ENCODE measurements at places on chromosomes 7 and 10. TPM values are rescaled to one million over a fixed set of nuclear protein-coding genes. Genes with fewer than 3 reads are reported as not detected.

The FLNC gene
- 209 TPM for total RNA-seq

The CPA5 gene
- under 0.01 TPM for total RNA-seq

The STEAP4 gene
- under 0.01 TPM for total RNA-seq

The PLPP4 gene
- total RNA-seq: under 0.01 TPM

The CALHM3 gene
- not detected for total RNA-seq

The OR13A1 gene
- under 0.01 TPM for total RNA-seq

The DPYSL4 gene
- total RNA-seq: 2.7 TPM

The VWA2 gene
- total RNA-seq: 0.86 TPM

The MRPL32 gene
- 46.1 TPM for total RNA-seq

The TMEM273 gene
- not detected for total RNA-seq

The AOAH gene
- not detected for total RNA-seq

The EPO gene
- total RNA-seq: not detected

The EN2 gene
- total RNA-seq: not detected

The KCNH2 gene
- total RNA-seq: 0.17 TPM

The SFRP5 gene
- total RNA-seq: not detected

The EVX1 gene
- not detected for total RNA-seq

The ARMC3 gene
- not detected for total RNA-seq

The DGKB gene
- not detected for total RNA-seq

The CTAGE4 gene
- 0.32 TPM for total RNA-seq

The CUZD1 gene
- total RNA-seq: 0.47 TPM

The FANK1 gene
- total RNA-seq: 8.5 TPM

The EZH2 gene
- 4.3 TPM for total RNA-seq

The SPOCK2 gene
- total RNA-seq: 2.0 TPM

The TAS2R4 gene
- 0.79 TPM for total RNA-seq

The CTBP2 gene
- total RNA-seq: 81.8 TPM

The LIPN gene
- not detected for total RNA-seq

The MMD2 gene
- total RNA-seq: not detected

The OR2A1 gene
- not detected for total RNA-seq

The HMX2 gene
- not detected for total RNA-seq

The PNLIPRP2 gene
- not detected for total RNA-seq

The HACD1 gene
- 20.6 TPM for total RNA-seq

The TBX20 gene
- total RNA-seq: not detected

The MBL2 gene
- total RNA-seq: not detected

The AVL9 gene
- 17.1 TPM for total RNA-seq

The TMEM139 gene
- 0.09 TPM for total RNA-seq

The PRXL2A gene
- 0.77 TPM for total RNA-seq

The ICA1 gene
- total RNA-seq: 0.09 TPM

The SLC29A4 gene
- 6.1 TPM for total RNA-seq

The MAGI2 gene
- total RNA-seq: 12.8 TPM

The FFAR4 gene
- not detected for total RNA-seq

The UPK3B gene
- total RNA-seq: 0.32 TPM

The THSD7A gene
- total RNA-seq: 1.1 TPM

The UBTD1 gene
- 17.7 TPM for total RNA-seq

The NEUROG3 gene
- not detected for total RNA-seq

The PTF1A gene
- not detected for total RNA-seq

The CARD11 gene
- not detected for total RNA-seq

The NRBF2 gene
- 22.0 TPM for total RNA-seq

The AKR1C8 gene
- not detected for total RNA-seq

The NRCAM gene
- 0.17 TPM for total RNA-seq

The PIK3CG gene
- total RNA-seq: not detected

The CD36 gene
- total RNA-seq: 1.0 TPM

The C10orf67 gene
- not detected for total RNA-seq

The COG5 gene
- 19.2 TPM for total RNA-seq

All from bronchial smooth muscle cell (primary cell).